Temporal lobe (tissue), 4 donors: ENCODE measurements at places on chromosomes 1 and 21. TPM values are rescaled to one million over a fixed set of nuclear protein-coding genes. Genes with fewer than 3 reads are reported as not detected.

Gene DPYD
- total RNA-seq = 32.0 TPM

Gene RNF2
- 87.3 TPM for total RNA-seq

Gene PRAMEF12
- total RNA-seq = not detected

Gene ACKR1
- 2.5 TPM for total RNA-seq

Gene NDUFV3
- total RNA-seq = 18.7 TPM

Gene E2F2
- total RNA-seq = 0.74 TPM
